NCI-H510A treated with DMSO at 0.1 percent for 48 hours (cell line): ENCODE measurements at places on chromosomes 1 and 21.

DNA sequence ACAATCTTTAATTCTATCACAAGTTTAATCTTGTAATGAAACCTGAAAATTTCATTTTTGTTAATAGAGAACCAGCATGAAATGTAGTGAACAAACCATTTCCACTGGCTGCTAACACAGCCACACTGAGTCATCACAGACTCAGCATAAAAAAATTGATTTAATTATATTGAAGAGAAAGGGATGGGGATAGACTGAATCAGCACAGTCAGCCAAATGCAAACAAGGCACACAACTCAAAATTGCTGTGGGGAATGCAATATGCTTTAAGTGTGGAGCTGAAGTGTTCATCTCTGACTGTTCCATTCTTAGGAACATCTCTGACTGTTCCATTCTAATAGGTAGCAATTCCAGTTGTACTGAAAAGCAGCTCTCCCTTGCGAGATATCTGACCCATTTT, 299.8 kb downstream of the MRPL39 start:
- no peak for DNase-seq

DNA sequence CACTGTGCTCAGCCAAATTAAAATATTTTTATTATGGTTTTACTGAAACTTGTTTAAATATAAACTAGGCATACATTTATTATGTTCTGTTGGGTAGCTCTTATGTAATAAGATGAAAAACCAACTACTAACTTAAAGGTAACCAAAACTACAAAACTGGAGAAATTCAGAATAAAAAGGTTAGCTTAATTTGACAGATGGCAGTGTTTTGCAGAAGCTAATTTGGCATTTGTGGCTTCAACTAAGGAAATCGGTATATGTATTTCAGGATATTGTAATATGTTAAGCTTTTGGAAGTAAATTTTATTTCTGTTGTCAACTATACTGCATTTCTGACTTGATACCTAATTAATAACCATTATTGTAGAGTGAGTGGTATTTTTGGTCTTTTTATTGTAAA, 18.8 kb downstream of the USP25 start:
- no peak for DNase-seq

GRCh38 chr1:218945050-218945449, 228.6 kb upstream of the LYPLAL1 start:
- DNase-seq, result no peak

DNA sequence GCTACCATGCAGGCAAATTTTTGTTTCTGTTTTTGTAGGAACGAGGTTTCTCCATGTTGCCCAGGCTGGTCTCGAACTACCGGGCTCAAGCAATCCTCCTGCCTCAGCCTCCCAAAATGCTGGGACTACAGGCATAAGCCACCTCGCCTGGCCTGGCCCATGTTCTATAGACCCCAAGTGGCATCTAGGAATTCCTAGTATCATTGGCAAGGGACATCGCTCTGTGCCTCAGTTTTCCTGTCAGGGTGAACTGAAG, 14.5 kb downstream of the NES start:
- DNase-seq, result no peak

GRCh38 chr1:73886716-73887115, 311.3 kb downstream of the LRRIQ3 start:
- no peak for DNase-seq

GRCh38 chr1:39344394-39345154, 140.1 kb downstream of the MACF1 start:
- DNase-seq, result peak; percentile 91

- DNase-seq, result no peak
Observed at GRCh38 chr21:25760061-25760460, 25.3 kb downstream of the GABPA start.

DNA sequence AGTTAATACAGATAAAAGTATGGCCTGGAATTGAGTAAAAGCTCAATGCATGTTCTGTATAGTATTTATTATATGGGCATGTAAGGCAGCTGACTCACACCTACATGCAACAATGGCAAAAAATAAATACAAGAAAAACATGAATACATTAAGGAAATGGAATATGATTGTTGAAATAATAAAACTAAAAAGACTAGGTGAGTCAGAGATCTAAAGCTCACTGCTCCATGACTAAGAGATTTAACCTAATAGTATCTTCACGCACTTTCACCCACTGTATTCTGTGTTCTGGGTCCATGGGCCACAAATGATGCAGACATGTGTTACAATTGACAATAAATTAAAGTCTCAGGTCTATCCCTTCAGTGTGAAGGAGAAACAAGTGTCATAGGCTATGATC, 607.0 kb downstream of the AGBL4 start:
- DNase-seq, result no peak

DNA sequence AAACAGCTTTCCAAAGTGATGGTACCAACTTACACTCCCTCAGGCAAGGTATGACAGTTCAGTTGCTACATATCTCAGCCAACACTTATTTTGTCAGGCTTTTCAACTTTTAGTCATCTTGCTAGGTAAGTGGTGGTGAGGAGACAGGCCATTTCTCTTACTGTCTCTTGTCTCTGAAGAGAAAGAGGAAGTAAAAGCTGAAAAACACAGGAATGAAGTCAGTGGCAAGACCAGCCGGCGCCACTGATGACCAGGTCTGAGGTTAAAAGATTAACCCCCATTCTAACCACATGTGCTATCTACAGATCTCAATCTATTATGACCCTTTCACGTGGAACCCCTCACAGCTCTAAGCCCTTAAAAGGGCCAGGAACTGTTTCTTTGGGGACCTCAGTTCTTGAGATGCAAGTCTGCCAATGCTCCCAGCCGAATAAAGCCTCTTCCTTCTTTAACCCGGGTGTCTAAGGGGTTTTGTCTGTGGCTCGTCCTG, 4.2 kb downstream of the ADCY10 start:
- no peak for DNase-seq

- no peak for DNase-seq
Observed at GRCh38 chr1:222167111-222167510, 380.8 kb downstream of the HHIPL2 start.

DNA sequence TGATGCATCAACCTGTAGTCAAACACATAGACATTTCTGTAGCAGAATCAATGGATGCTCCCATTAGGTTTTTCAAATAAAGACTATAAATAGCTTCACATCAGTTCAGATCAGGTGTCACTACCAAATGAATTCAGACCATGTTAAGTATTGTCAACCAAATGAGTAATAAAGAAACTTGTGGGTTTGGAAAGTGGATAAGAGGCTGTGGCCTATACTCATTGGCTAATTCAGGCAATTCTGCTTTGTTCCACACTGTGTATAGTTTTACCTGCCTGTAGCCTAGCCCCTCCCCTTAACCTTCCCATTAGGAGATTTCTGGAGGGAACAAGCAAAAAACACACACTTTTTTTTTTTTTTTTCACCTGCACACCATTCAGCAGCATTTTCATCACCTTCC, 321.2 kb downstream of the HLX start:
- no peak for DNase-seq

DNA sequence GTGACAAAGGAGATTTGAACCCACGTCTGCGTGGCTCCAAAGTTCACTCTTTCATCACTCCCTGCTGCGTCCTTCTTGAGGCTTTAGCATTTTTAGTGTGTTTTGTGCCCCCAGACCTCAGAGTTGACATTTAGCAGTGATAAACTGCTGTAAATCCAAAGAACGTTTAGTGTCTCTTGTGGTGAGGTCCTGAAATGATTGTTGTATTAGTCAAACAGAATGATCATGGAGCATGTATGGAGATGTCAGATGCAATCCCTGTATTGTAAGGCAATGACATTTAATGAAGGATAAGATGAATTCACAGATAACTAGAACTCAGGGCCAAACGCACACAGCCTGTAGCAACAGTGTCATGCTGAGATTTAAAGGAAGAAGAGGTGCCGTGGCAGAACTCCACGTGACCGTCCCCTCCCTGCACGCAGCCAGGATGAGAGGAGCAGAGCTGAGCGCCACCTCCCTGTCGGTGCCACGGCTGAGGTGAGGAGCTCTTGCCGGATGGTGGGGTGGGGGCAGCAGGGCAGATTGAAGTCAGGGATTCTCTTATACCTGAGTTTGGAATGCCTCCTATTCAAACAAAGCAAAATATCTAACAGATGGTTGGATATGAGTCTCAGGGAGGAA, 30.1 kb downstream of the NTPCR start:
- DNase-seq, result no peak

DNA sequence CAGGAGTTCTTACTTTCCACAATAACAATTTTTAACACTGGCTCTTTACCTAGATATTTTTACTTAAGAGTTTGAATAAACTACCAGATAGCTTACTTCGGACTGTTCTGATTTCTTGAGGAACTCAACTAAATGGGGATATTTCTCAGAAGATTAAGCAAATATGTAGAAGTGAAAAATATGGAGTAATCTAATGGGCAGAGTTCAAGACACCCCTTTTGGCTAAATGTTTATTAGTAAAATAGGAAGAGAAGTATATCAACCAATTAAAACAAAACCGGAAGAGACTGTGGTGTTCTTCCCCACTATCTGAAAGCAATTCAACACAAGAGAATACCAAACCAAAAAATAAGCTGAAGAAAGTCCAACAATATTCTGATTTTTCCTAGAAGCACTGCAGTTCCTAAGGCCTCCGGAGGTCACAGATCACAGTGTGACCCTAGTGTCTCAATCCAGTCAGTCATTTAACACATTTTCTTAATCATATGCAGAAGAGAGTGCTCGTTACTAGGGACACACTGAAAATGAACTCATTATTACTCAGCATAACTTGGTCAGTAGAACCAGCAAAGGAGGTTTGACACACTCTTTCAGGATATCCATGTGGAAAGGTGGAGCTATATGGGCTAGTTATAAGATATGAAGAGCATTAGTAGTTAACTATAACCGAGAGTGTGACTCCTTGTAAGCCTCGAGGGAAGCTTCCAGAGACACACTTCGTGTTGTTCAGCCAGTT, 5.2 kb downstream of the SIPA1L2 start:
- DNase-seq, result no peak

- no peak for DNase-seq
Observed at GRCh38 chr1:75430526-75430925, 180.4 kb downstream of the SLC44A5 start.

DNA sequence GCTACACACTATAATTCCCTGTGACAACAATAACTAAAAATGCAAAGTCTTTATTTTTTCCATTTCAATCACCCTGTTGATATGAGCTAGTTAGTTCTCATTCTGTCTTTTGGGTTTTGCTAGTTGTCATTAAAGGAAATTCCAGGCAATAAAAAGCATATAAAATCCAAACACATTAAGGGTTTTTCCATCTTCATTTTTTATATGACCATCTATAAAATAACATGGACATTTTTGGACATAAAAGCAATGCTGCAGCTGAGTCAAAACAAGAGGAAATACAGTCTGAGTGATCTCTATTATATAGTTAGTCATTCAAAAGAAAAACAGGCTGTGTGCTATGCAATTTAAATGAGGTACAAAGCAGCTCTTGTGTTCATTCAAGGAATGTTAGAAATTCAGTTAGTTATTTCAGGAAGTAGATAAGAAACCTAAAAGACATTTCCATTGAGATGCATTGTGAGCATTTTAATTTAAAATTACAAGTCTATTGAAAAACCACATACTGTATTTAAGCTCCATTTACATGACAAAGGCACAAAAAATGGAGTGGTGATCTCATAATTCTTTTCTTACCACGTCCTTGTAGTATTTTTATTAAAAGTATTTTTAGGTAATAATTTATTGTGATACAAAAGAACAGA, 67.3 kb upstream of the BCL10 start:
- DNase-seq, result no peak

- DNase-seq, result no peak
Observed at GRCh38 chr1:18119771-18120377, 12.3 kb downstream of the IGSF21 start.

DNA sequence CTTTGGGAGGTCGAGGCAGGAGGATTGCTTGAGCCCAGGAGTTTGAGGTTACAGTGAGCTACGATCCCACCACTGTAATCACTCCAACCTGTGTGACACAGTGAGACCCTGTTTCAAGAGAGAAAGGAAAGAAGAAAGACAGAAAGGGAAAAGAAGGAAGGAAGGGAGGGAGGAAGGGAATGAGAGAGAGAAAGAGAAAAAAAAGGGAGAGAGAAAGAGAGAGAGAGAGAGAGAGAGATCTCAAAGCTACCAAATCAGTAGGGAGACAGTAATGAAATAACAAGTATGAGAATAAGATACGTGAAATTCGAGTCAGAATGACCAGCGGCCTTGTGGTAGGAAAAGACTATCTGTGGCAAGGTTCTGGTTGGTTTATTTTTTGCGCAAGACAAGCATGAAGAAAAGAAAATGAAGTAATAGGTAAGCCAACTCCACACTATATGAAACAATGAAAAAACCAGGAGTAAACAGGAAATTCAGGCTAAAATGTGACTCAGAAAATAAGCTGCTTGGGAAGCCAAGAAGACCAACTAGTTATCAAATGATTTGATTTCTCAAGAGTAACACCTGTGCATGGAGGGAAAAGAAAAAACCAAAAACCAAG, 8.9 kb downstream of the MTF1 start:
- no peak for DNase-seq

- no peak for DNase-seq
Observed at GRCh38 chr21:40373761-40374160, 473.2 kb downstream of the DSCAM start.

DNA sequence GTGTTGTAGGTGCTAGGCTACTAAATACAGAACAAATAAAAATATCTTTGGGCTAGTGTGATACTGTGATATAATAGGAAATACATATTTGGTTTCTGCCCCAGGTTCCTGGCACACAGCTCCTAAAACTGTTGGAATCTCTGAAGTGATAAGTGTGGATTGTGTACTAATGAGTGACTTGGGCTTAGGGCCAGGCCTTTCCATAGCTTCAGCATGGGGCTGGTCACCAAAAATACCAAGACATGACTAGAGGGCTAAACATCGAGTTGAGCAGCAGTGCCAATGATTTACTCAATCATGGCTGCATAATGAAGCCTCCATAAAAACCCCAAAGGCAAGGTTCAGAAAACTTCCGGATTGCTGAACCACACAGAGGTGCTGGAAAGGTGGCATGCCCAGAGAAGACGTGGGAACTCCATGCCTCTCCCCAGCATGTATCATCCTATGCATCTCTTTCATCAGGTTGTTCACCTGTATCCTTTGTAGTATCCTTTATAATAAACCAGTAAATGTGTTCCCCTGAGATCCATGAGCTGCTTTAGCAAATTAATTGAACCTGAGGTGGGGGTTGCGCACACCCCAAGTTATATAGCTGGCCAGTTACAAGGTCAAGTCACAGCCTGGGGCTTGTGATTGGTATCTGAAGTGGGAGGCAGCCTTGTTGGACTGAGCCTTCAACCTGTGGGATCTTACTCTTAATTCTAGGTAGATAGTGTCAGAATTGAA, 51.6 kb downstream of the ZMYM4 start:
- no peak for DNase-seq

GRCh38 chr1:12339811-12340543, 110.1 kb downstream of the VPS13D start:
- peak; percentile 35 for DNase-seq

GRCh38 chr1:206461602-206462455, 8.4 kb upstream of the IKBKE start:
- DNase-seq, result peak; percentile 68

DNA sequence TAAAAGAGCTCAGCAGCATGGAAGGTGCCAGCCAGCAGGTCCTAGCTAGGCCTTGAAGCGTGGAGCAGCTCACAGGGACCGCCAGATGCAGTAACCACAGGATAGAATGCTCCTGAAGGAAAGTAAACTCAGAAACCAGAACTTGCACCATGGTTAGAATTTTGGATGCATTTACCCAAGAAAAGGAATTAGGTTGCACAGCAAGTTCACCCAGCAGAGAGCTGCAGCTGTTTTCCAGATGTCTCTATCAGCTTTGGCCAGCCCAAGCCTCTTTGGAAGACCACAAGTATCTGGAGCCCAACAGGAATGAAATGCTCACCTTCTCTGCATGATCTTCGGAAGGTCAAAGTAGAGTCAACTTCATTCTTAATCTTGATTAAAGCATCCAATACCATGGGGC, 21.0 kb upstream of the ATP13A2 start:
- no peak for DNase-seq
